ENCODE measurements at places on chromosomes 12 and 14.

DNA sequence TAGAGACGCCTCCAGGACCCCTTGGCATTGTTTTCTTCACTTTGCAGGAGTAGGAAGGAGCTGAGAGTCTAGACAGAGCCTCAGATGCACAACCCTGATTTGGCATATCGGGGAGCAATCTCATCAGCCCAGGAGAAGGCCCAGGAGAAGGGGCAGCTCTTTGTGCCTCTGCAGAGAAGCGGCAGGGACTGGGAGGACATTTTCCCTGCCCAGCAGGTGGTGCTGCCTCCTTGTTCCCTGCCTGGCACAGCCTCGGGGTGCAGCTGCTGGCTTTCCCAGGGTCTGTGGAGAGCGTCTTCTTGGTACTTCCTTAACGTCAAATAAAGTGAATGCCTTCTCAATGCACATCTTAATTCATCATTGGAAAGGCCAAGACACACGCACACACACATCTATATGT is 419.5 kb downstream of the TMEM121 start:
- peak; percentile 12 for DNase-seq

DNA sequence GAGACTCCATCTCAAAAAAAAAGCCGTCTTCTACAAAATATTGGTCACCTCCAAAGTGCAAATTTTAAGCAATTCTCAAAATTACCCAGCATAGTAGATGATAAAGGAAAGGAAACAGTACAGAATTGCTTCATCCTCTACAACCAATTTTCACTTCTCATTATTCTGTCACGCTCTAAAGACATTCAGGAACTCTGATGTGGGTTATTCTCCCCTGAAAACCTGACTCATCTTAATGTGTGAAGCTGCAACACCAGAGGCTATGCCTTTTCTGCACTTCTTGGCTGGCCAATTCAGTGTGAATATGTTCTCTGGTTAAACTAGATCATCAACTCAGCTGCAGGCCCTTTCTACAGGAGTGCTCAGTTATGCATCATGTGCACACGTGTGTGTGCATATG is 11.0 kb downstream of the PTGER2 start:
- DNase-seq: no peak

DNA sequence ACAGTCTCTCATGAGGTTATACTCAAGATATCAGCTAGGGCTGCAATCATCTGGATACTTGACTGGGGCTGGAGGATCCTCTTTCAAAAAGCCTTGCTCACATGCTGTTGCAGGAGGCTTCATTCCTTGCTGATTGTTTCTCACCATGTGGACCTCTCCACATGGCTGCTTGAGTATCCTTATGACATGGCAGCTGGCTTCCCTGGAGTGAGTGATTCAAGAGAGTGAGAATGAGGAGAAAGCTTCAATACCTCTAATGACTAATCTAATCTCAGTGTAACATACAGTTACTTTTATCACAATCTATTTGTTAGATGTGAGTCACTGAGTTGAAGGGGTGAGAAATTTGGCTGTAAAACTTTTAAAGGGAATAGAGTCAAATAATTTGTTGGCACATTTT is 14.4 kb upstream of the SDR39U1 start:
- DNase-seq: peak; percentile 23

DNA sequence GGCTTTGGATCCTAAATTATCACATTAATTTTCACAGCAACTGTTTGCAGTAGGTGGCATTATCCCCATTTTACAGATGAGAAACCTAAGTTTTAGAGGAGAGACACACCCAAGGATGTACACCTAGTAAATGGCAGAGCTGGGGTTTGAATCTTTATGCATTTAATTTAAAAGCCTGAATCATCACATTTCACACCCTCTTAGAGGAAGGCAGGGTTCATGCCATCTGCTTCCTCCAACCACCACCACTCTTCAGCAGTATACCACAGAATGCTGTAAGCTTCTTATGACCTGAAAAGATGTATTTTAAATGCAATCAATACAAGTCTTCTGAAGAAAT is 90.3 kb downstream of the CRADD start:
- DNase-seq: no peak

GRCh38 chr14:91238661-91239060 is 5.8 kb downstream of the GPR68 start:
- no peak for DNase-seq

DNA sequence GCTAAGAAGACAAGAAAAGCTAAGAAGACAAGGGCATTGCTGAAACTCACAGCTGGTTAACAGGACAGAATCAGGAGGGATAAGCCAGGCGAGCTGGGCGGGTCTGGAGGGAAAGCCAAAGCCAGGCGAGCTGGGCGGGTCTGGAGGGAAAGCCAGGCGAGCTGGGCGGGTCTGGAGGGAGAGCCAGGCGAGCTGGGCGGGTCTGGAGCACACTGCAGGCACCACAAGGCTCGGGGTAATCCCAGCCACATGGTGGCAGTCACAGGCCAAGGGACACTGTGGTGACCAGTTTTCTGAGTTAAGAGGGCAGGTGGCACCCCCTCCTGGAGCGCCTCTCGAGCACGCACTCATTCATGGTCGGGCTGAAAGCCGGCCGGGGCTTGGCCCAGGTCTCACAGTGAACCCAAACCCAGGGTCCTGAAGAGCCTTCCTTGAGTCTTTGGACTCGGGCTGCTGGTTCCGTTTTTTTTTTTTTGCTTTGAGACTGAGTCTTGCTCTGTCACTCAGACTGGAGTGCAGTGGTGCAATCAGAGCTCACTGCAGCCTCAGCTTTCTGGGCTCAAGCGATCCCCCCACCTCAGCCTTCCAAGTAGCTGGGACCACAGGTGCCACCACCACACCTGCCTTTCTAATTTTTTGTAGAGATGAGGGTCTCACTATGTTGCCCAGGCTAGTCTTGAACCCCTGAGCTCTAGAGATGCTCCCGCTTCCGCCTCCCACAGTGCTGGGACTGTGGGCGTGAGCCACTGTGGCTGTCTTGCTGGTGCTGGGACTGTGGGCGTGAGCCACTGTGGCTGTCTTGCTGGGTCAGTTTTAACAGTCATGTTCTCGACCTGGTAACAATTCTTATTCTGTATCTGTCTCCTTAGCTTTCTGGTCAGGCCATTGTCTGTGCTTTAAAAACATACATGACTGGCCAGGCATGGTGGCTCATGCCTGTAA is 40.2 kb downstream of the HSP90AA1 start:
- peak; percentile 55 for DNase-seq

DNA sequence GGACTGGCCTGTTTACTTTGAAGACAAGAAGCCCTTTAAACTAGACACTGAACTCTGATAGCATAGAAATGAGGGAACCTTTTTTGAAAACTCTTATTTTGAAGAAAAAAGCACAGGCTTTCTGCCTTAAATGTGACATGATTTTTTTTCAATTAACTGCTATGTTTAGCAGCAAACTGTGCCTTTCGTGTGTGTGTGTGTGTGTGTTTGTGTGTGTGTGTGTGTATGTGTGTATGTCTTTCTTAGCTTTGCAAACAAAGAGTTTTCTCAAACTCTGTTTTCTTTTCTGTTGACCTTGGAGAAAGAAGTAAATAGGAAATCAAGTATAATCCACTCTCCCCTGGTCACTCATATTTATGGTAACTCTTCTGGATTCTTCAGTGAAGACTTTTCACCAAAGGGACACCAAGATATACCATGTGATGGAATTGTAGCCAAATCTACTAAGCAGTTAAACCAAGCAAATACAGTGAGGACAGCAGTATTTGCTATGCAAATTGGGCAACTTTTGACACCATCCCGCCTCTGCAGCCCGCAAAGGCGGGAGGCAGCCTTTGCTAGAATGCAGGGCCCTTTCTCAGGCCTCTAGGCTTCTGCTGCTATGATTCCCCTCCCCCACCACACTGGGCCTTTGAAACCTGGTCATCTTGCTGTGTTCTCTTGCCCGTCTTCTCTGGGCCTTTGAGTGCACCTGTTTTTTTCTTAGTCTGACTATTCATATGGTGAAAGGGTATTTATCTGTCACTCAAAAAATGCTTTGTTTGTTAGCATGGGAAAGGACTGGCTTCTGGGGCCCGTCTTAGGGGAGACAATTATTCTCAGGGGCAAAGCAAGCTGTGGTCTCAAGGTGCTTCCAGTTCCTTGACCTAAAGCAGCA is 107.9 kb downstream of the MYRFL start:
- DNase-seq: no peak

GRCh38 chr14:80988735-80989429 is 33.5 kb downstream of the TSHR start:
- DNase-seq: peak; percentile 11

DNA sequence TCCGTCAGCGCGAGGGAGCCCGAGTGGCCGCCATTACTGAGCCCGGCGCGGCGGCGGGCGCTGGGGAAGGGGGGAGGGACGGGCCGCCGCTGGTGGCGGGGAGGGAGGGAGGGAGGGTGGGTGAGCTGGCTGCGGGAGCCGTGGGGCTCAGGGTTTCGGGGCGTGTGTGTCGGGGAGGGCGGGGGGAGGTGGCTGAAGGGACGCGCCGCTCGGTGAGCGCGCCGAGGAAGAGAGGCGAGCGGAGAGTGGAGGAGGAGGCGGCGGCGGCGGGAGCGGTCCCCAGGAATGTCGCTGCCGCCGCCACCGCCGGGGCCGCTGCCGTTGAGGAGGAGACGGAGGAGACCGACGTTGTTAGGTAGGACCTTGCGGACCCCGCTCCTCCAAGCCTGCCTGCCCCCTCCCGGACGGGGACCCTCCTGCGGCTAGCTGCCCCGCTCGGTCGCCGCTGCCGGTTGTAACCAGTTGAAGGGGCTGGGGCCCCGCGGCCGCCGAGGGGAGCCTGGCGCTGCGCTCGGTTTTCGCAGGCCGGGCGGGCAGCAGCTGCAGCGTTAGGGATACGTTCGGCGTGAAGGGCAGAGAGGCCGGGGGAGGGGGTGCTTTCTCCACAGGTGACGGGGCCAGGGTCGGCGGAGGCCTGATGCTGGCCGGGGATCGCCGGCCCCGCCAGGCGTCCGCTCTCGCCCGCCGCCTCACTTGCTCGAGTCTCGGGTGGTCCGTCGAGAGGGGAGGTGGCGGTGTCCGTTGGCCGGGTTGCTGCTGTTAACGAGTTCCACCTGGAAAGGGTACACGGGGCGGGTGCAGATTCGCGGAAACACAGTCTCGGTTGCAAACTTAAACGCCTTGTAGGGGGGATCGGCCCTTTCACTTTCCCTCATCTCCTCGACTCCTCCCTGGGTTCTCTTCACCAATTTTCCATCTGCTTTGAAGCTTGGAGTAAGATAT is at the start of gene ARHGAP5:
Gene ARHGAP5 (plus strand): TSS at position 224 of the 942 bp plus-strand sequence. CDS start 13,366 bp downstream, outside the sequence.
- no peak for DNase-seq

GRCh38 chr14:104865631-104866441 is 768 bp downstream of the CEP170B start:
- DNase-seq: peak; percentile 64

DNA sequence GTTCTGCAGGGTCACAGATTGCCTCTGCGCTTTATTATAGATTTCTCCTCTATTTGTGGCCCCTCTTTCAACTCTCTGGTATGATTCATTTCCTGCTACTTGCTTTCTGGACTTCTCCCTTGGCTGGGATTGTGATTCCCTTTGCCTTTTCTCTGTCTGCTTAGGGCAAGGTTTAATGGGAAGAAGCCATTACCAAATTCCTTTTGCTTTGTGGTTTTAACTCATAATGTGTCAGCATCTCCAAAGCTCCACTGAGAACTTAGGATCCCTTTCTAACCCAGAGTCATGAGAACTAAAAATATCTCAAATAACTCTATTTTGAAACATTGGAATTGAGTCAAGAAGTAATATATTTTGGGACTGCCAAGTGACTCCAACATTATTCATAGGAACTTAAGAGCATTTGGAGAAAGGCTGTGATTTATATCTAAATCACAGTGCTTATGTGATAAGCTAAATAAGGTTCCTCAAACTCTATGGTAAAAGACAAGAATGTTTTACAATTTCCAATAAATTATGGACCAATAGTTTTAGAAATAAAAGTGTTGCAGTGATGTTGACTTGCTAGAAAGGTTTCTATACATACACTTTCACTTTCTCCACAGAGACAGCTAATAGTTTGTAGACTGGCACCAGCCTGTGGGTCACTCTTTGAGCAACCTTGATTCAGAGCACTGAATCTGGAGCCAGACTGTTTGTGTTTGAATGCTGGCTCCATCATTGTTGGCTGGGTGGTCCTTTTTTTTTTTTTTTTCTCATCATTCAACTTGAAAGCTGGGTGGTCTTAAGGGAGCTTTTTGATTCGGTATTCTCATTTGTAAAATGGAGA is 93.9 kb downstream of the DACT1 start:
- DNase-seq: peak; percentile 96

GRCh38 chr12:49907352-49907751 is 3.7 kb upstream of the FAIM2 start:
- no peak for DNase-seq

GRCh38 chr12:131829791-131830334 is 1.7 kb downstream of the MMP17 start:
- DNase-seq: no peak

DNA sequence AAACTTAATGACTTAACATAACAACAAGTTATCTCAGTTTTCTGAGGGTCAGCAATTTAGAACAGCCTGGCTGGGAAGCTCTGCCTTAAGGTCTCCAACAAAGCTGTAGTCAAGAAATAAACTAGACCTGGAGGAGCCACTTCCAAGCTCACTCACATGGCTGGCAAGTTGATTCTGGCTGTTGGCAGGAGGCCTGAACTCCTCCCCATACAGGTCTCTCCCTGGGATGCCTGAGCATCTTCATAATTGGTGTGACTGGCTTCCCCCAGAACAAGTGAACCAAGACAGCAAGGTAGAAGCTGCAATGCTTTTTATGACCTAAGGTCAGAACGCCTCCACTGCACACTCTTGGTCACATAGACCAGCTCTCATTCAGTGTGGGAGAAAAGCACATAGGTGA is 128.3 kb downstream of the SAMD4A start:
- DNase-seq: no peak

DNA sequence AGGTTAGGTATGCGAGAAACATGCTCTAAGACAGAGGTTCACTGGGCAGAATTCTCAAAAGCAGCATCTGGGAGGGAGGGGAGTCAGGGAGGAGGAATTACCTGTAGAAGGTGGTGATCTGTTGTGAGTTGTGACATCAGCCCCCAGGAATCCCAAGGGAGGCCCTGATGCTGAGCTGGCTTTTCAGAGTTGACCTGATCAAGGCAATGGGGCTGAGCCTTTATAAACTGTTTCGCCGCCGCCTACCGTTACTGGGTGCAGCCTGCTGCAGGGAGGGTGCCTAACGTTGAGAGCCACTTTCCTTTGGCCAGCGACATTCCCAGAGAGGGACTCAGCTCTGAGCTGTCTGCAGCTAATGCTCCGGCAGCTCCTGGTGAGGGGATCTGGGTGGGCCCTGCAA is 257.9 kb upstream of the TMEM132C start:
- DNase-seq: no peak

GRCh38 chr12:57623385-57623784 is 9.6 kb downstream of the B4GALNT1 start:
- DNase-seq: no peak

- no peak for DNase-seq
Measured at GRCh38 chr12:116121453-116121871, 156.0 kb downstream of the MED13L start.

DNA sequence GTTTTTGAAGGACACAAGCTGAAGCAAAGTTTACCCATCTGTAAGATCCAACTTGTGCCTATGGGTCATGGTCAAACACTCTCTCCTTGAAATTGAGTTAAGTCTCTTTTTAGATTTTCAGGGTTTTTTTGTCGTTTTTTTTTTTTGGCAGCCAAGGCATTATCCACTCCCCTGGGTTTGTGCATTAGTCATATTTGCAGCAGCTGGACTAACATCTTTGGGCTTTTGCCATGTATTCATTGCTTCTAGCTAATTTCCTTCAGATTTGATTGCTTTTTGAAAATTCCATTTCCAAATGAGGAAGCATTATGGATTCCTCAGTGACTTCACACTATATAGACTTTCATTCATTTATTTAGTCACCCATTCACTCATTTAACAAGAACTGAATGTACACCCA is 80.3 kb upstream of the SRRM4 start:
- DNase-seq: no peak

Data from RKO (cell line).